ENCODE measurements at places on chromosomes 4 and X.

DNA sequence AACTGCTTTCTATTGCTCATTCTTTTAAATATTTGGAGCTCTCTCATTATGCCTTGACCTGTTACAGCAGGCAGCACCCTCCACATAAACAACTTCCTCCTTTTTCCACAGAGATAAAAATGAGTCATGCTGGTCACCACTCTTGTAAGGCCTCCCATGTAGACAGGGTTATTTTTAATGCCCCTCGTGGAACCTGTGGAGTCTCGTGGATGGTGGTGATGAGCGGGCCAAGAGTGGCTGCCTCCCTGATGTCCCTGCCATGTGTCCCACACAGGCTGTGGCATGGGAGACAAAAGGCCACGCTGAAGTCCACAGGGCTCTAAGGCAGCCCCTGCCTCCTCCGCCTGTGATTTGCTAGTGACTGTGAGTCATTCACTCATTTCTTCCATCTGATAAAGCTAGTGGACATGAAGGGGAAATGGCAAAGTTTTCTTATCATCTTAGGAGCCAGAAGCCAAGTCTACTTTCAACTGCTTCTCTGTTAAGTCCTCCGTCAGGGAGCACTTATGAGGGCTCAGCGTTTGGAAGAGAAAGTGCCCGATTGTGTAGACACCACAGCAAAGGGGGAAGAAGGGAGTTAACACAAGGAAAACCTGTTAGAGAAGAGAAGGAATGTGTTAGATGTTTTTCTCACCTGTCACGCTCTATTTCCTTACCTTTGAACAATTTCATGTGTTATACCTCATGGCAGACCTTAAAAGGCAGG lies 121.6 kb upstream of the FAT1 start:
- no peak for DNase-seq

GRCh38 chr4:182337366-182337765 lies 94.2 kb downstream of the TENM3 start:
- DNase-seq = no peak

DNA sequence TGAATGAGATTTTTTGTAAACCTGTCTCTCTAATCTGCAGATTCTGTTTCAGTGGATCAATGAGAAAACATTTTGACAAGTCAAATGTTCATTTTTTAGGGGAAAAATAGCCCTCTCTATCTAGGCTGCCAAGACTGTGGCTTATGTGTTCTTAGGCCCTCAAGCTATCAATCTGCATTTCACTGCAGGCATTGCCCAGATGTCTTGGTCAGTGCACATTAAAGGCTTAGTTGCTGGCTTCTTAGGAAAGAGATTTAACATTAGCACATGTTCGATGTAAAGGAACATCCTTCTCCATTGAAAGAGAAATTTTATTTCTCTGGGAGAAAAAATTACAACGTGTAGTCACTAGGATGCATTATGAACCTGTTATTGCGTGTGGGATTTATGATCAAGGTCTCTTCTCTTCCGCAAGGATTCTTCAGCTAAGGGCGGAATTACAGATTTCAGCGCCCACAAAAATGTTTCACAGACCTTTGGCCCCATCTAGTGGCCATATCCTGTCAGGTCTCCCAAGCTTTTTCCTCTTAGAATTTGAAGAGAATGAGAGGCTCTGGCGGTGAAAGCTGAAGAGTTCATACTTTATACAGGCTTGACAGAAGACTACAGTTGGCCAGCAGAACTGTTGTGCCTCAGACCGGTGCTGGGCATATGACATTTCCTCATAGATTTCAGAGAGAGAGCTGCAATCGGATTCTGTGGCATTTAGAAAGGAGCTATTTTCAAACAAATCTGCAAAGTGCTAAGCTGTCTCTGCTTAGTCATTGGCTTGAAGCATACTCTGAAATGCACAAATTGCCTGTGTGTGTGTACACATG lies 144.6 kb upstream of the NOCT start:
- DNase-seq = peak; percentile 60

- DNase-seq = no peak
Observed at GRCh38 chr4:3857269-3857926, 91.2 kb downstream of the ADRA2C start.

GRCh38 chr4:66539745-66540144 lies 869.5 kb upstream of the EPHA5 start:
- DNase-seq = no peak

- DNase-seq = no peak
Observed at GRCh38 chr4:55635282-55635681, 816 bp downstream of the NMU start.

- no peak for DNase-seq
Observed at GRCh38 chr4:87442889-87443288, 20.5 kb downstream of the NUDT9 start.

- DNase-seq = no peak
Observed at GRCh38 chrX:20952180-20952579, 422.0 kb upstream of the CNKSR2 start.

DNA sequence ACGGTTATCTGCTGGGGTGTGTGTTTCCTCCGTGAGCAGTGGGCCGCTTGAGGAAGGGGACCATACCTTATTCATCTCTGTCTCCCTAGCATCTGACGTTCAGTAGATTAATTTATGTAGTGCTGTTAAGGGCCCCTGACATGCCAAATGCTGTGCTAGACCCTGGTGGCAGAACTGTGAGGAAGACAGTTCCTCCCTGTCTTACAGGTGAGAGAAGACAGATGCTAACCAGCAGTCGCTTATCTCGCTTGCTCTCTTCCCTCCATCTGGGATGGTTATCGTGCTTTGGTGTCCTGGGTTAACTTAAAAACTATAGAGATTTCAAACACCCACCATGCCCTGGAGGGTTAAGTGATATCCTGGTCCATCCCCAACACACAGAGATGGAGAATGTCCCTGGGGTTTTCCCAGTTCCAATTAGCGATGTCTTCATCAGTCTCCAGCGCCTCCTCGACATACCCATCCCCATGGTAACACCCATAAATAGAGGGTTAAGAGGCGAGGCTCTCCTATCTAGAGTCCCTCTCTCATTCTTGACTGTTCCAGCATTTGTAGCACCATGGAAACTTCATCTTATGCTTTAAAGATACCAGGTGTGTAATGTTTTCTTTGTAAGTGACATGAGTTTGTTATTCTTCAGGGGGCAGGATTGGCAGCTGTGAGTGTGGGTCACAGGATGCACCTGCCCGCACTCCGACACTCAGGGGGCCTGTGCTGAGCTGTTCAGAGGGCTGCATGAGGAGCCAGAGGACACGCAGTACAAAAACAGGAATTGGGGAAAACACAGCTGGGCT lies 135.2 kb downstream of the STK32B start:
- peak; percentile 2 for DNase-seq

DNA sequence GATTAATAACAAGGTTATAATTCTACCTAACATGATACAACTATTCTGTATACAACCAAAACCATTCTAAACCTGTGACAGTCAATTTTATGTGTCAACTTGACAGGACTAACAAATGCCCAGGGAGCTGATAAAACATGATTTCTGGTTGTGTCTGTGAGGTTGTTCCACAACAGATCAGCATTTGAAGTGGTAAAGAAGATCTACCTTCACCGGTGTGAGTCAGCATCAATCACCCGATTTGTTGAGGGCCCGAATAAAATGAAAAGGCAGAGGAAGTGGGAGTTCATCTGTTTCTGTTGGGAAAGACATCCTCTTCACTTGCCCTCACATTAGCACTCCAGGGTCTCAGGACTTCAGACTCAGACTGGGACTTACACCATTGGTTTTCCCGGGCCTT lies 187.9 kb downstream of the MAB21L2 start:
- no peak for DNase-seq

- DNase-seq = no peak
Observed at GRCh38 chrX:72280321-72280845, 3.3 kb upstream of the RPS4X start.

DNA sequence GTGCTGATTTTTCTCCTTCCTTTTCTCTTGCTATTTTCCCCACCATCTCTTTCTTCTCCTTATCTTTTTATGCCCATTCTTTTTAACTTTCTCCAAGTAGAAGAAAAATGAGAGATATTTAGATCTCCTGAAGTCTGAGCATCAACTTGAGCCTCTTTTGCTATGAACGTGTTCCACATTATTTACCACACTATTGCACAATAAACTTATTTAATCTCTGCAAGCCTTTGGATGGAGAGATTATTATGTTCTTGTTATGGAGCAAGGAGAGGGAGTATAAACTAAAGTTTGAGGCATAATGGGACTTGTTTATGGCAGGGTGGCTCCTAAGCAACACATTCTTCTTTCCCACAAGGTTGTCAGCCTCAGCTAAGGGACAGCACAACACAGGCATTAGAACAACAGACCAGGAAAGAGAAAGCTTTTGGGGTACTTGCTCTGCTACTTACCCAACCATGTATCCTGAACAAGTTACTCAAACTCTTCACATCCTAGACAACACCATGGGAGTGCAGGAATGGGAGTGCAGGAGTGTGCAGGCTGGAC lies 365.5 kb upstream of the BOD1L1 start:
- DNase-seq = no peak

GRCh38 chr4:189494407-189494806 lies 446.3 kb upstream of the FRG1 start:
- DNase-seq = no peak

DNA sequence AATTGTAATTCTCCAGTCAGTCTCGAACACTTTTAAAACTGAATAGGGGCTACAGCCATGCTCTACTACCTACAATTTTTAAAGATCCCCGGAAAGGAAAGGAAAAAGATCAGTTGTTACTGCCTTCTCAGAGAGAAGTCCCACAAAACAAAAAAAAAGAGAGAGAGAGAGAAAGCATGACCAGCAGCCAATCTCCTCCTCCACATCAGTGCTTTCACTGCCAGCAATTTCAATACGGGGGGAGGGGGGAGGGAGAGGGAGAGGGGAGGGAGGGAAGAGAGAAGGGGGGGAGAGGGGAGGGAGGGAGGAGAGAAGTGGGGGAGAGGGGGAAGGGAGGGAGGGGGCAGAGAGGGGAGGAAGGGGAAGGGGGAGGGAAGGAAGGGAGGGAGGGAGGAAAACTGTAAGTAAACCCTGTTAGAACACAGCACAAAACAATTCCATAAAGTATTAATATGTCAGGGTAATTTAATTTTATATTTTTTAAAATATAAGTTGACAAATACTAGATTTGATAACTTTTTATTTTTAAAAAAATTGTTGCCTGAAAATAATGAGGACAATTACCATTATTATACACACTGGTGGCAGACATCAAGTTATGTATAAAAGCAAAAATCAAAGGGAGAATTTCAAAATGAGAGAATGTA lies 108.0 kb downstream of the LRBA start:
- no peak for DNase-seq

DNA sequence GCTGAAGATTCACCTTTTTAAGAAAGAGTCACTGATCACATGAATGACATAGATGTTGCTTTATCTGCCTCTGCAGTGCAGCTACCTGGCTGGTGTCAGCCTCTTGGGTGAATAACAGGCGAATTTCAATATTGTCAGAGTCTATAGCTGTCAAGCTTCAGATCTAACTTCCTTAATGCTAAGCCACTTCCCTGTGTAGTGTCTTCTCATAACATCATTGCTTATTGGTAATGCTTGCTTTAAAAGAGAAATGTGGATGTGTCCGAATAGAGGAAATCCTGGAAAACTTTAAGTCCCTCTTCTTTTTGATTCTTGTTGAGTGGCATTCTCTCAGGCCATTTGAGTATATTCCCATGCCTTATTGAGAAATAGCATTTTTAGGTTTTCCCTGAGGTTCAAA lies 7.3 kb upstream of the IGFBP7 start:
- no peak for DNase-seq

DNA sequence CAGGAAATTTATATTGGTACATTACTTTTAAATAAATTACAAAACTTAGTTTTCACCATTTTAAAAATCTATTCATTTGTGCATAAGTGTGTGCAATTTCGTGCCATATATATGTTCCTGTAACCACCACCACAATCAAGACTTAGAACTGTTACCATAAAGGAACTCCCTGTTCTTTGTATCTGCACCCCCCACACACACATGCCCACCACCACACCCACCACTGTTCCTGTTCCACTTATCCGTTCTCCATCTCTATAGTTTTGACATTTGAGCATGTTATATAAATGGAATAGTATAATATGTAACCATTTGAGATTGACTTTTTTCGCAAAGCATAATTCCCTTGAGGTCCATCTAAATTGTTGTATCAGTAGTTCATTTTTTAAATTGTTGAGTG lies 73.7 kb downstream of the TAF1 start:
- DNase-seq = no peak

GRCh38 chr4:147633643-147634042 lies 16.4 kb downstream of the TMEM184C start:
- no peak for DNase-seq

DNA sequence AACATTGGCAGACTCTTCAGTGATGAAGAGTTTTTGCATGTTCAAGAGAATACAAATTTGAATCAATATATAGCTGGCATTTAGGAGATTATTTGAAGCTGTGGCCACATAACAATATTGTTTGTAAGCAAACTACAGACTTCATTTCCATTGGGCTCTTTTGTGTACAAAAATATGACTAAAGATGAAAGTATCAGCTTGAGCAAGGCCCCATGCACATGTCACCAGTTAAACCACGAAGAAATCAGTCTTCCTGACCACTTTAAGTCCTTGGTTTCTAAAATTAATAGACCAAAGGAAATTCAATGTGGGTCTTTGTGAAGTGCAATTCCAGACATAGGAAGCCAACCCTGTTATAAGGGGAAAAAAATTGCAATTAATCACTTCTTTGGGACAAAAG lies 1664.6 kb upstream of the ADGRL3 start:
- no peak for DNase-seq

GRCh38 chr4:108135549-108136209 lies 33.1 kb downstream of the LEF1 start:
- no peak for DNase-seq

DNA sequence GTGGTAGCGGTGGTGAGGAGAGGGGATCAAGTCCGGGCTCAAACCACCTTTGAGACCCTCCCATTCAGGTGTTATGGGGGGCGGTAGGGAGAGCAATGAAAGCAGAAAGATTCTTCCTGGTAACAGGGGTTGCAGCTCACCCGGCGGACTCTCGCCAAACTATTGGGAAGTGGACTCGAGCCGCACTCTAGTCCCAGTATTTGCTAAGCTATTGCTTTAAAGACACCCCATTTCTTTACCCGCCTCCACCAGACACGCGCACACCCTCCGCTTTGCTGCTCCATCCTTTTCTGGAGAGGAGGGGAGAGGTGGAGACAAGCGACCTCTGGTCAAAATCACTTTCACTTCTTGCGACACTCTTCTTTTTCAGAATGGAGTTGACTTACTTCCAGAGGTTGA lies 625 bp upstream of the GABRA4 start:
- no peak for DNase-seq

GRCh38 chrX:50747471-50747900 lies 66.5 kb downstream of the SHROOM4 start:
- DNase-seq = peak; percentile 4
